ENCODE measurements at places on chromosomes 6 and 20.

- DNase-seq = no peak
Measured at GRCh38 chr20:426566-426965, 18.5 kb downstream of the RBCK1 start.

DNA sequence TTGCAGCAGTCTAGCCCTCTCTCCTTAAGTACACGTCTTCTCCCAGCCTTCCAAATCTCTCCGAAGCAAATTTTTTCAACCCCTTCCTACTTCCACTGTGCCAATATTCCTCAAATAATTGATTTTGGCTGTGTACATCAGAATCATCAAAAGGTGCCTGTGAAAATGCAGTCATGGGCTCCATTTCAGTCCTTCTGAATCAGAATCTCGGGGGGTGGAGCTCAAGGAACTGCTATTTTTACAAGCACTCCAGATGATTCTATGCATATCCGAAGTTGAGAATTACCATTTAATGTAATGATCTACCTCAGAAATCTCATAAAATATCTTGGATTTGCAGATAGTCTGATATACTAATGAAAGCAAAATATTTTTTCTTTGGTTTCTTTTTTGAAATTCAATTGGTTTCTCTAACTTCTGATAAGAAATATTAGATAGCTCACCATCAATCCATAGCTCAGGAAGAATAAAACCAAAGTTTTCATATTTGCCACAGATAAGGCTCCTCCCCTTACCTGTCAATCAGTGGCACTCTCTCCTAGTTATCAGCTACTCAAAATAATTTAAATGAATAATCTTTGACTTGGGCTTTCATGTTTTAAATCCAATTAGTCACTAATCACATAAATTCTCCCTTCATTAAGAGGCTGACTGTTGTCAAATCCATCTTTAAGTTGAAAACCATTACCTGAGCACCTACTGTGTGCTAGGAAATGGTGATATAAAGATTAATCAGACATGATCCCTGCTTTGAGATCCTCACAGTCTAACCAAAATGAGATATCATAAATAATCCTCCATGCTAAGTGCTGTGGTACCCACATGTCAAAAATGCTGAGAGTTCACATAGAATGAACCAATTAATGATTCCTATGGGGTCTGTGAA lies 36.4 kb upstream of the STXBP5 start:
- DNase-seq = no peak

- no peak for DNase-seq
Measured at GRCh38 chr20:34604980-34605788, 46.7 kb downstream of the MAP1LC3A start.

- no peak for DNase-seq
Measured at GRCh38 chr20:5426026-5426425, 109.3 kb upstream of the PROKR2 start.

DNA sequence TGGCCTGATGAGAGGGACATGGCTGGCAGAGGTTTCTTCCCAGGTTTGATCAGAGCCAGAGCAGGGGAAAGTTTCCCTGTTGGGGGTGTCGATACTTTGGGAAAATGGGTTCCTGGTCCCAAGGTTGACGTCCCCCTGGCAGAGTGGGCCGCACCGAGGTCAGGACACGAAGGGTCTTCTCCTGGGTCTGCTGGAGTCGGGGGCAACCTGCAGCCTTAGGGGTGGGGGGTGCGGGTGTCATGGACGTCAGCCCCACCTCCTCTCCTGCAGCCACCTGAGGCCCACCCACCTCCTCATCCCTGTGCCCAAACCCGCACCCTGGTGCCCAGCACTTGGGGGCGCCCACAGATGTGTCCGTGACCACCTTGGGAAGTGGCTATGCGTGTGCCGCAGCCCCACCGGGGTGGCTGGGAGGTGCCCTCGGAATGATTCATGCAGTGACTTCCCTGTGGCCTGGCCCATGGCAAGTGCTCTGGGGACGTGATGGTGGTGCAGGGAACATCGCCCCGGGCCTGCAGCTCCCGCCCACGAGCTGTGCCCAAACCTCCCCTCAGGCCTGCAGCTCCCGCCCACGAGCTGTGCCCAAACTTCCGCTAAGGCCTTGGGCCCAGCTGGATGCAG lies 64.9 kb downstream of the YTHDF1 start:
- no peak for DNase-seq

DNA sequence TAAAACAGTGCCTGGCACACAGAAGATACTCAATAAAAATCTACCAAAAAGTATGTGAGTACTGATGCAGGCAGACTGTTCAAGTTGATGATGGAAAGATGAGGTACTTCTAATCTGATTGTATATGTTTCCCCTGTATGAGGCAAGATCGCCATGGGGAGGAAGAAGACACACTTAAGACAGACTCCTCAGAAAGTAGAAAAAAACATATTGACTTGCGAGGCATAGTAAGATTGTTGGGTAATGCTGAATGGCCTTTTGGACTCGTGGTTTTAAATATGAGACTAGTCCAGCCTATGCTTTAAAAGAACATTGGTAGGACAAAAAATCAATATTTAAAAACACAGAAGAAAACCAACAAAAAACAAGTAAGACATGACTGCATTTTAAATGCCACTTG lies 72.6 kb downstream of the SHPRH start:
- no peak for DNase-seq

DNA sequence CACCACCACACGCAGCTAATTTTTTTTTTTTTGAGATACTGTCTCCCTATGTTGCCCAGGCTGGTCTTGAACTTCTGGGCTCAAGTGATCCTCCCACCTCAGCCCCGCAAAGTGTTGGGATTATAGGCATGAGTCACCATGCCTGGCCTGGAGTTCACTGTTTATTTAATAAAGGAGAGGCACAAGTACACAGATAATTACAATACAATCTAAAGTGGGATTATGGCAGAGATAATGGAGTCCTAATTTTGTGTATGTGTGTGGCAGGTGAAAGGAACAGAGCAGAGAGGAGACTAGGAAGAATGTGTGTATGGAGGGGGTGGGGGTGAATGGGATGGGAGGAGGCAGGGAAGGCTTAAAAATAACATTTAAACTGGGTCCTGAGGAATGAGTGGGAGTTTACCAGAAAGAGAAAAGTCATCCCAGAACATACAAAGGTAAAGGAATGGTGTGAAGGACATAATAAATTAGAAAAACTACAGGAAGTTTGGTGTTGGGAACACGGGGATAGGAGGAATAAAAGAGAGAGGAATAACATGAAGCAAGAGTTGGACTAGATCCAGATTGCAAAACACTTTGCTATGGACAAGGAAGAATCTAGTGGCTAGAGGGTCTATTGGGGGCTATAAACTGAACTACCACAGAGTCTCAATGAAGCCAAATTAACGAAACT lies 4.4 kb downstream of the NCOA5 start:
- DNase-seq = no peak

DNA sequence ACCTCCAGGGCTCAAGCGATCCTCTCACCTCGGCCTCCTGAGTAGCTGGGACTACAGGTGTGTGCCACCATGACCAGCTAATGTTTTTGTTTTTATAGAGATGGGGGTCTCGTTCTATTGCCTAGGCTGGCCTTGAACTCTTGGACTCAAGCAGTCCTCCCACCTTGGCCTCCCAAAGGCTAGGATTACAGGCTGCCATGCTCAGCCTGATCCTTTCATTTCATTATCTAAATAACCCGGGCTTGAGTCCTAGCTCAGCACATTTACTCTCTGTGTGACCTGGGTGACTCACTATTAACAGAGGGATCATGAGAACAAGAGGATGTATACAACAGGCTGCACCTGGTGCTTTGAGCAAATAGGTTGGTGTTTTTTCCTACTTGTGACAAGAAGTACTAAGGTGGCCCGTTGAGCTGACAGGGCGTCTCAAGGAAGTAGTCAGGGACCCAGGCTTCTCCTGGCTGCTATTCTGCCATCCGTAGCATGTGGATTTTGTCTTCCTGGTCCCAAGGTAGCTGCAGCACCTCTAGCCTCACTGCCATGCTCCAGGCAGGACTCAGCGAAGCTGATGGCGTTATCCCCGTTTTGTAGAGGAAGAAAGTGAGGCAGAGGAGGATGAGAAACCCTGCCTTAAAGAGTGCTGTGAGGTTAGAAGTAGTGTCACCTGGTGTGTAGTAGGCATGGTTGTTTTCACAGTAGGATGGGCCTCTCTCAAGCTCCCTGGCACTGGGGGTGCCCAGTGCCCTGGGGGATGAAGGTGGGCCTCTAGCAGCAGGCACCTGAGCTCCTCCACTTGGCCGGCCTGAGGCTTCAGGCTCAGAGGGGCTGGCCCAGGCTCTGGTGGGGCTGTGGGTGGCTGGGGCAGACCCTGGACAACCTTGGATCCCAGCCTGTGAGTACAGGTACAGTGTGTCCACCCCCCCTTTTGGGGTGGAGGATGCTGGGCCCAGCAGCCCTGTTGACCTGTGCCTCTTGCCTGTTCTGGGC lies 62.4 kb downstream of the ADNP start:
- DNase-seq = no peak

- no peak for DNase-seq
Measured at GRCh38 chr20:45055056-45055455, 45.9 kb downstream of the KCNS1 start.

- no peak for DNase-seq
Measured at GRCh38 chr6:155782739-155783459, 327.3 kb upstream of the NOX3 start.

DNA sequence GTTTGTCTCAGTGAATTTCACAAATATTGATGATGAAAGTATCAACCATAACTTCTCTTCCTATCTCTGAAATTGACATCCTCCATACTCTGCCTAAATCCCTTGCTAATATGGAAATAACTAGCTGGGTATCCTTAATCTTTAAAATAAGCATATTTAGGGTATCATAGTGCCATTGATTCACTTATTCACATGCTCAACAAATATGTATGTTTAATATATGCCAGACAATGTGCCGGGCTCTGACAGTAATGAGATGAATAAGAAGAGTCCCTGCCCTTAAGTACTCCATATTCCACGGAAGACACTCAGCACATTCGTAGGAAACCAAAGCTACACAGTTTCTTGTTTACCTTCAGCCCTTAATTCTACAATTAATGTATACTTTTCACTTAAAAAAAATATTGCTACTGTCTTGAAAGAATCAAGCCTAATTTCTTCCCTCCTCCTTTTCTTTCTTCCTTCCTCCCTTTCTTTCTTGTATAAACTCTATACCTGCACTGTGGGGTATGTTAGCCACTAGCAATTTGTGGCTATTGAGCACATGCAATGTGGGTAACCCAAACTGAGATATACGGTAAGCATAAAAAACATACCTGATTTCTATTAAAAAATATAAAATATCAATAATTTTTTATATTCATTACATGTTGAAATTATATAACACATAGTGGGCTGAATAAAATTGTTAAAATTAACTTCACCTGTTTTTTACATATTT lies 42.8 kb upstream of the STXBP5 start:
- no peak for DNase-seq
